ENCODE measurements at places on chromosomes 13 and 19.

- DNase-seq, result no peak
Measured at GRCh38 chr13:84927442-84928169, 871.6 kb downstream of the SLITRK6 start.

DNA sequence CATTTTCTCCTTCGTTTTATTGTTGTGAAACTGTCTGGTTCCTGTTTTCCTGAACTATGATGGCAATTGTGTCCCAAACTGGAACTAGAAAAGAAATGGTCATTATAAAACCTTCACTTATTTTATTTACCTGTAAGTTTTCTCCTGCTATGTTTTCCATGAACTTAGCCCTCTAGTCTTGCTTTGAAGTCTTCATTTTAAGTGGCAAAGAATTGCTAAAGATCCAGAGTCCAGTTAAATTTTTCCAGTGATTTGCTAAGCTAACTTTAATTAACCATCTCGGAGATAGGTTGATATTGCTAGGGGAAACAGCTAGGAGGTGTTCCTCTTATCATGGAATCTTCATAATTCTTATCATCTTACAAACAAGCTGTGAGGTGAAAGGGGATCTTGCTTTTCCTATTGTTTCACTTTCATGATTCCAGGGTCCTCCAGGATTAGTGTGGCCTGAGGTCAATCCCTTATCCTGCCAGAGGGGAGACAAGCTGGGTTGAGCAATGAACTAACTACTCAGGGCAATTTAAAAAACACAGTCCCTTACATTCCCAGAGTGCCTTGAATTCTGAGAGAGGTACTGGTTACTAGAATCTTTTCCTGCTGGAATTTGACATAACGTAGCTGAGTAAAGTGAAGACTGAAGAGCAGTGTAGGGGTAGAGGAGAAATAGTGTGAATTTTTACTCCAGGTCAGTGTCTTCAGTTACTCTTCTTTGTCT is 112.5 kb downstream of the ESD start:
- DNase-seq, result no peak

- DNase-seq, result no peak
Measured at GRCh38 chr19:43578787-43579186, 3.2 kb downstream of the PINLYP start.

DNA sequence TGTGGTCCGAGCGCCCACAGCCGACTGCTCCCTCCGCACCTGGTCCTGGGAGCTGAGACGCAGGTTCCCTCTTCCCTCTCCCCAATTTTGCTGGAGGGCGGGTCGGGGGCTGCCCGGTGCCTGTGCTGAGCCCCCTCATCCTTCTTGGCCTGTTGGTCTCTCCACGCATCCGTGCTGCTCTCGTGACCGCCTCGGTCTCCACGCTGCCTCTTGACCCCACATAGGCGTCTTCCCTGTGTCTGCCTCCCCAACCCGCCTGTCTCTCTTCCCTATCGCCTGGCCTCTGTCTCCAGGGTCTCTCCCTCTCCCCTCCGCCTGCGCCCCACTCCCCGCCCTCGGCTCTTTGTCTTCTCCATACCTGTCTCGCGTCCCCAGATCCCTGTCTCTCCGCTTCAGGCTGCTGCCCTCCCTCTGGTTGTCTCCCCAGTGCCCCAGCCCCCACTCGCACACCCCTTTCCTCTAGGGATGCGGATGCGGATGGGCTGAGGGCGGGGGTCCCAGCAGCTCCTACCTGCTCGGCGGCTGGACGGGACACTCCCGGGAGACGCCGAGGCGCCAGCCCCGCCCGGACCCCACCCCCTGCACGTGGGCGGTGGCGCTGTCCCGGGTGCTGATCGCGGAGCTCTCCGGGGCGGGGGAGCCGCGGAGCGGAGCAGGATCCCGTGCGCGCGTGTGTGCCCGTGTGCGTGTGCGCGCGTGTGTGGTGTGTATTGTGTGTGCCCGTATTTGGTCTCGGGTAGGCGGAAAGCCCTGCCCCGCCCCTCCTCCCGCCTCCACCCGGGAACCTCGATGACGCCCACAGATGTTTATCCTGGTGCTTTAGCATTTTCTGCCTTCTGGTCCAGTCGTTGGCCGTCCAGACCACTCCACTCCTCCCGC is at the start of gene SYT5:
Gene SYT5 (minus strand): TSS at position 684 of the 879 bp plus-strand sequence. CDS start 1,248 bp downstream, outside the sequence.
- DNase-seq, result peak; percentile 59

DNA sequence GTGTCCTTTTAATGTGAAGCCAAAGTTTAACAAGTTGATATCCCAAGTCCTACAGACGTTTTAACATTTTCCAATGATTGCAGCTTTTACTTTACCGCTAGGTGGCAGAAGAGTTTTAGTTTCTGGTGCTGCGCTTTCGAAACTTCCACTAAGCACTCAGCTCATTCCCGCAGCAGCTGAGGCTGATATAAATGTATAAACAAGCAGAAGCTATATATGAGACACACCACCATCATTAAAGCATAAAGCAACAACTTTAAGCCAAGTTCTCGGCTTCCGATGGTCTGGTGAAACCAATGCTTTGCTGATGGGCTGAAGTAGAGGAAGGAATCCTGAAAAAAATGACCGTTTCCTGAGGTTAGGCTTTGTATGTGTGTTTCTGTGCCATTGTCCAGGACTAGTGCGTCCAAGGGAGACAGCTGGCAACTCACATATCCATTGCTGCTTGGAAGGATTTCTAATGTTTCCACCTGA is 753.9 kb downstream of the OLFM4 start:
- no peak for DNase-seq

DNA sequence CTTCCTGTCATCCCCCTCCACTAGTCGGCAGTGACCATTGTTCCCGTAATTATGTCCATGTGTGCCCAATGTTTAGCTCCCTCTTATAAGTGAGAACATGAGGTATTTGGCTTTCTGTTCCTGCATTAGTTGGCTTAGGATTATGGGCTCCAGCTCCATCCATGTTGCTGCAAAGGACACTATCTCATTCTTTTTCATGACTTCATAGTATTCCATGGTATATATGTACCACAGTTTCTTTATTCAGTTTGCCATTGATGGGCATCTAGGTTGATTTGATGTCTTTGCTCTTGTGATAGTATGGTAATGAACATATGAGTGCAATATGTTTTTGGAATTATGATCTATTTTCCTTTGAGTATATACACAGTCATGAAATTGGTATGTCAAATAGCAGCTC is 522.1 kb downstream of the DCT start:
- no peak for DNase-seq

GRCh38 chr13:50106559-50106958 is 91.3 kb downstream of the KCNRG start:
- DNase-seq, result no peak

DNA sequence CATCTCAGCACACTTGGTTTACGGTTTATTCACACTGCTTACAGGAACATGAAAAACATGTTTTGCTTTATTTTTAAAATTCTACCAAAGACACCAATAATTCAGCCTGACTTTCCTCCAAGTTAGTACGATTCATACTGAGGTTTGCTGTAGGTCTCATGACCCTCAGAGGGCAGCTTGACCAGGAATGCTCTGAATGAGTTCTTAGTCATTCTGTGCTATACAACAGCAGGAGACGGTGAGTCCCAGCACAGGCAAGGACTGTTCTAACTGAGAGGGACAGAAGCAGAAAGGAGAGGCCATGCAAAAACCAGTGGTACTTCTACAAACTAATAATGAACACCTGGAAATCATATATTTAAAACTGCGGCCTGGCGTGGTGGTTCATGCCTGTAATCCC is 6.4 kb downstream of the GRTP1 start:
- DNase-seq, result no peak
